ENCODE measurements at places on chromosomes 4 and X.

DNA sequence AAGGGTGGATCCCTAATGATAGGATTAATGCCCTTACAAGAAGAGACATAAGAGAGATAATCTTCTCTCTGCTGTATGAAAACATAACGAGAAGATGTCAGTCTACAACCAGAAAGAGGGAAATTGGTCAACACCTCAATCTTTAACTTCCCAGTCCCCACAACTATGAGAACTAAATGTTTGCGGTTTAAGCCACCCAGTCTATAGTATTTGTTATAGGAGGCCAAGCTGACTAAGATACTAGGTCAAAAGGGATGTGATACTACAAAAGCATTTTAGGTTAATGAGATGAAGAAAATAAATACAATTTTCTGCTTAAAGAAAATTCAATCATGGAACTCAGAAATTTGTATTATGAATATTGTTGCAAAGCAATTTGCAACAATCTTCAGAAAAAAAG, 55.4 kb upstream of the LHFPL1 start:
- DNase-seq = no peak

GRCh38 chr4:4861390-4862018, 2.0 kb downstream of the MSX1 start:
- no peak for DNase-seq

DNA sequence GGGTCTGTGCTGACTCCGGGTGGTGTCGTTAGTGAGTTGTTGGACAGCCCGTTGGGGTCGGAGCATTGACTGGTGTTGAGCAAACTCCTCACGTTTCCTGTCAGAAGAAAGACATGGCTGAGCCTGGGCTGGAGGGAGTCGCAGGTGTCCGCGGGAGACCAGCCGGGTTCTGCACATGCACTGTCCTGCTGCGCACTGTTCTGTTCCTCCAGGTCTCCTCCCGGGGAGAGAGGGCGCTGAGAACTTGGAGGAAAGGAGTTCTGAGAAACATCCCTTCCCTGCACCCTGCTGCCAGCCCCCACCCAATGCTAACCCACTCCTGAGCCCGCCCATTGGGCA, 1.1 kb downstream of the ZNF141 start:
- DNase-seq = no peak

DNA sequence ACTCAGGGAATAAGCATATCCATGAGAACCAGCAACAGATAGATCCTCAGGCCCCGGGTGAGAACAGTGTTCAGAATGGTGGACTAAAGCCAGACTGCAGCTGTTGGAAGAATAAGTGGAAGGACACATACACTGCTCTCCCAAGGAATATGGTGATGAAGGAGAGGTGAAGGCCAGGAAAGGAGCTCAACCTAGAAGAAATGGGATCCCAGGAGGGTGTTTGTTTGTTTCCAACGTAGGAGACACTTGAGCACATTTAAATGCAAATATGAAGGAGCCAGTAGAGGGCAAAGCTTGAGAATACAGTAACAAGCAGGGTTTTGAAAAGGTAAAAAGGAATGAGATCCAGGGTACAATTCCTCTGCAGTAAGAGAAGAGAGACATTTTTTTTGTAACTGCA, 42.4 kb upstream of the ATOH1 start:
- DNase-seq = no peak

DNA sequence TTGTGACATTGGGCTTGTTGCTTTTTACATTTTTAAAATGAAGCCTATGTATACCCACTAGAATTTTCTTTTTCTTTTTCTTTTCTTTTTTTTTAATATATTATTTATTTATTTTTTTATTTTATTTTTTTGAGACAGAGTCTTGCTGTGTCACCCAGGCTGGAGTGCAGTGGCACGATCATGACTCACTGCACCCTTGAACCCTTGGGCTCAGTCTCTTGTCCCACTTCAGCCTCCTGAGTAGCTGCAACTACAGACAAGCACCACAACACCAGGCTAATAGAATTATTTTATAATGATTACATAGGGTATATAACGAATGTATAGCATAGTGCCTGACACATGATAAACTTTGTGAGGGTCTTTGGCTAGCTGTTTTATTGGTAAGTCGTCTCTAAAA, 64.9 kb downstream of the RBPJ start:
- DNase-seq = no peak

All from activated CD4-positive, alpha-beta T cell treated with anti-CD3 and anti-CD28 coated beads, Interleukin-2, amount 10 ng/mL, durations not matched to agents 7 days and 5 days (primary cell).